ENCODE measurements at places on chromosomes 12 and 14. TPM values are rescaled to one million over a fixed set of nuclear protein-coding genes. Genes with fewer than 3 reads are reported as not detected.

- DNase-seq = no peak
- H3K4me1 ChIP-seq = no peaks in the 10 kb centered on the region
- no peak overlapping the region for H3K4me3 ChIP-seq
- no peaks in the 10 kb centered on the region for H3K27me3 ChIP-seq
- H3K36me3 ChIP-seq = no peaks in the 10 kb centered on the region
Observed at GRCh38 chr12:72017054-72017651, 78.5 kb downstream of the TPH2 start.

DNA sequence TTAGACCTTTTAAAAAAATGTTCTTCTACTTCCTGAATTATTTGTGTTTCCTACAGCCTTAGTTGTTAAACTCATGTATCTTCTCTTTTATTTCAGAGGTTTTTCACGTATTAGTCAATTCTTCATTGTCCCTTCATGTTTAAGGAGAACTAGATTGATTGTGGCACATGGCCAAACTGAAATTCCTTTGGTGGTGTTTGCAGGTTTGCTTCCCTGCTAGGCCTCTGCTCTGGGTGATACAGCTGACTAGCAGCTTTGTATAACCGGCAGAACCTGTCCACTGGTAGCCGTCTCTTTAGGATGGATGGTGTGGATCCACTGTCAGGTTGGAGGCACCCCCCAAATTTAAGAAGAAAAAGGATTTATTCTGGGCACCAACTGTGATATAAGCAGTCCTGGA is 262.1 kb downstream of the FBXL14 start:
- H3K4me3 ChIP-seq = no peak overlapping the region
- no peak for DNase-seq
- H3K27me3 ChIP-seq = no peaks in the 10 kb centered on the region
- no peaks in the 10 kb centered on the region for H3K4me1 ChIP-seq
- H3K36me3 ChIP-seq = no peaks in the 10 kb centered on the region
- no peak overlapping the region for H3K27ac ChIP-seq

GRCh38 chr14:37594238-37594970 is 645 bp downstream of the FOXA1 start:
- peaks cover 58% of the 10 kb centered on the region for H3K27me3 ChIP-seq
- H3K36me3 ChIP-seq = no peaks in the 10 kb centered on the region
- H3K27ac ChIP-seq = no peak overlapping the region
- no peak for DNase-seq
- peak overlapping the region; percentile 57 for H3K4me3 ChIP-seq

- no peak for DNase-seq
- no peaks in the 10 kb centered on the region for H3K4me1 ChIP-seq
- no peaks in the 10 kb centered on the region for H3K36me3 ChIP-seq
- H3K27me3 ChIP-seq = no peaks in the 10 kb centered on the region
Observed at GRCh38 chr14:65487783-65488494, 75.4 kb downstream of the FUT8 start.

DNA sequence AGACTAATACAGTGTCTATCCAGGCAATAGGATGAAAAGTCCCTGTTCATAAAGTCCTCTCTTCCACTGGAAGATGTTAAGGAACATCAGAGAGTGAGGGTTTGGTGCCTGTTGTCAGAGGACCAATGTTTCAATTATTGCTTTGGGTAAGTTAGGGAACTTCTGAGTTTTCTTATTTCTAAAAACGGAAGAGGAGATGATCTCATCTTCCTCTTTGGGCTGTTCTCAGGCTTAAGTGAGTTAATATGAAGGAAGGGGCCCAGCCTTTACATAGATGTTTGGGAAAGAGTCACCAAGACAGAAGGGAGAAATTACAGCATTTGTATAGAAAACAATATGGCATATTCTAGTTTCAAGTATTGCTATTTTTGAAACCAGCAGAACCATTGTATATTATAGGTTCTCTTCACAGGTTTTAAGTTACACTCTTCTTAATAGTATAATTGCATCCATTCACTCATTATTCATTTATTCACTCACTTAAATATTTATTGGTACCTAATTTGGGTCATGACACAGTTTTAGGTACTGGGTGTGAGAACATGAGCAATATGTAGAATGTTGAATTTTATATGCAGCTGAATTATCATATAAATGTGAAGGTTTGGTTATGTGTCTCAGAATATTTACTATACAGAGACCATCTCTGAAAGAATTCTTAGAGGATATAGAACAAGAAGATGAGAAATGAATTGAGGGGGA is 68.5 kb upstream of the LRIG3 start:
- H3K4me1 ChIP-seq = no peaks in the 10 kb centered on the region
- H3K27me3 ChIP-seq = no peaks in the 10 kb centered on the region
- no peak overlapping the region for H3K4me3 ChIP-seq
- no peak for DNase-seq
- H3K36me3 ChIP-seq = no peaks in the 10 kb centered on the region

KHNYN gene
- total RNA-seq = 70.4 TPM

Data from ascending aorta (tissue), 2 donors.